NCI-H524 (cell line): ENCODE measurements at places on chromosomes 2 and 18.

DNA sequence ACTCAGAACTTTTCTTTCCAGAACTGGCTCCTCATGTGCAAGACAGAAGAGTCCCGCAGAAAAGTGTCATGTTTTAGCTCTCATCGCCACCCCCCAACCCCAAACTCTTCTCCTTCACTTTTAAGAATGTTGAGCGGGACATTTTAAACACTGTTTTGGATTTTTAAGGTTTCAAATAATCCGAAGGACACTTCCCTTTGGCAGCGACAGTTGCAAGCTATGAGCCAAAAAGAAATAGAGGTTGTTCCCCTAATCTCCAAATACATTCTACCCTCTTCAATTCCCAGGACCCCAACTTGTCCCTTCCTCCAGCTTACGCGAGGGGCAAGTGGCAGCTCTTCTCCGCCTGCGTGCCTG, 678 bp upstream of the UBE2E3 start:
- no peak for DNase-seq

DNA sequence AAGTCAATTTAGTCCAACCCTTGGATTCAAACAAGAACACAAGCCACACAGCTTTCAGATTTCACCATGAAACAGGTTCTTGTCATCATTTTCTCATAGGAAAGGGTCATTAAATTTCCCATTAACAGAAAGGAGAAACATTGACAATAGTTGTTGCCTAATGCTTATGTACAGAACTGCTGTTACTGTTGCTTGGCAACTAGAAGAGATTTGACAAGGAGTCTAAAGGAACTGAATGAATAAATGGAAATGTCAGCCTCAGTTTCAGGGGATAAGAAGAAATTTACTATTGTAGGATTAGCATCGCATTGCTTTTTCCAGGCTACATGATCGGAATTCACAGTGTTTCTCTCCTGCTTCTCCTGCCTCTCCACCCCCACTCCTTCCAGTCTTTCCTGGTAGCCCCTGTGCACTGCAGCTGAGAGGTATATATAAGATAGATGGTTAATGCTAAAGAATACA, 90.3 kb downstream of the SPATS2L start:
- no peak for DNase-seq

DNA sequence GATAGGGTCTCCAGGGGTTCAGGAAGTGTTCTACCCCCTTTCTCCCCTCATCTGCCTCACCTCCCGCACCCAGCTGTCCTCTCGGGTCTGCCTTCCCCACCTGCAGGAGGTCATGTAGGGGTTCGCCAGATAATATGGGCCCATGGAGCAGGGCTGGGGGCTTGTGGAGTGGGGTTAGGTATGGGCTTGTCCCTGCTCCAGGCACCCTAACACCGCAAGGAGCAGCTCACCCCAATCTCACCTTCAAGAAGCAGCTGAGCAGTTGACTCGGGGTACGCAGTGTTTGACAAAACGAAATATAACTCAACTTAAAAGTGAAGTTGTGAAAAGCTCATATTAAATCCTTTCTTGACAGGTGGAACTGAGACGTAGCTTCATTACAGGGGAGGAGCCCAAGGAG, 99.6 kb downstream of the CTIF start:
- no peak for DNase-seq

- DNase-seq, result peak; percentile 30
These were observed 635 bp upstream of the ADRA2B start for GRCh38 chr2:96116879-96117533.

GRCh38 chr2:66428986-66429612, 5.8 kb upstream of the MEIS1 start:
- DNase-seq, result peak; percentile 73

DNA sequence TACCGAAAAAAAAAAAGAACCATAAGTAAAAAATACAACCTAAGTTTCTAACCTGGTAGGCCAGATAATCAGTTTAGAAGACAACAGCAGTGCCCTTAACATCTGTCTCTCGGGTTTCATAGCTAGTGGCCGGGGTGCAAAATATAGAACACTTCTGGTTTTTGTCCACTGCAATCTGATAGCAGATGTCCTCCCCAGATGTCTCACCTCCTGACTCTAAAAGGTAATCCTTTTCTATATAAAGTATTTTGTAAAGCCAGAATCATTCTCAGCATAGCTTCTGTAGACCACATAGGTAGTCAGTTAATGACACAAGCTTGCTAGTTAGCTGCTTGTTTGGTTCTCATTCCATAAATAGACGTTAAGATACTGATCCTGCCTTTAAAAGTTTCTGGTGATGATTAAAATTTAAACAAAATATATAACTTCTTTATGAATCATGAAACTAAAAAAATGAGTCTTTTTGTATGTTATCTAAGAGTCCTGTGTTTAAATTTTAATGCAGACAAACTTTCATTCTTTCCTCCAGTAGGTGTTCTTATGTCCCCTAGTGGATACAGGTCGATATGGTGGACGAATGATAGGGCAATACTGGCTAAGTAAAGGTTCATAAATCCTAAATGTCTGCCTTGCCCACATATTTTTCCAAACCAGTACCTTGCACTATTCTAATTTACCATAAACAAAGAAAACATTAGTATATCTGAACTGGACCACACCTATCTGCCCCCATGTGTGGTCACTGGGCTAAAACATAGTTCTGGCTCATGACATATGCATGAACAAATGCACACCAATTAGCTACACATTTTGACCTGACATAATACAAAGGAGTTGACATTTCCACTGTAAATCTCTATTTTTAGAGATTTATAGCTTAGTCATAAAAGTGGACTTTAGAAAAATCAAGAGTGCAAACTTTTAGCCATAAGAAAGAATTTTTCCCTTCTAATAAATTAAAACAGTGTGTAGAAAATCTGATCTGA, 171.0 kb downstream of the SRBD1 start:
- peak; percentile 58 for DNase-seq

DNA sequence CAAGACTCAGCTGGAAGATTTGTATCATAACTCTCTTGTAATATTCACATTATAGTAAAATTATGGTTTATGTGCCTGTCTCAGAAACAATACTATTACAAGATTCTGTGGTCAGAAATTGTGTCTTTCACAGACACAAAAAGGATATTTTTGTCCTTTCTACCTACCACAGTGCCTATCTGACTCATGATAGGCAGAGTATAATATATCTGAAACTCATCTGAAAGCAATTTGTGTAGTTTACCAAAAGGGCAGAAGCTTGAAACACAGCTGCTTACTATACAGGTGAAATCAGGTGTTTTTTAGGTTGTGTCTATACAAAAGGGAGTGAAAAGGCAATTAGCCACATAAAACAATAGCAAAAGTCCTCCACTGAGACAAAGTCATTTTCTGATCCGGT, 10.9 kb downstream of the TMEM200C start:
- DNase-seq, result no peak

- DNase-seq, result no peak
These were observed 237.5 kb upstream of the SP5 start for GRCh38 chr2:170477630-170478029.

GRCh38 chr18:12891561-12891960, 7.5 kb upstream of the PTPN2 start:
- DNase-seq, result no peak

- DNase-seq, result no peak
These were observed 284.4 kb downstream of the SOX11 start for GRCh38 chr2:5976531-5977065.

DNA sequence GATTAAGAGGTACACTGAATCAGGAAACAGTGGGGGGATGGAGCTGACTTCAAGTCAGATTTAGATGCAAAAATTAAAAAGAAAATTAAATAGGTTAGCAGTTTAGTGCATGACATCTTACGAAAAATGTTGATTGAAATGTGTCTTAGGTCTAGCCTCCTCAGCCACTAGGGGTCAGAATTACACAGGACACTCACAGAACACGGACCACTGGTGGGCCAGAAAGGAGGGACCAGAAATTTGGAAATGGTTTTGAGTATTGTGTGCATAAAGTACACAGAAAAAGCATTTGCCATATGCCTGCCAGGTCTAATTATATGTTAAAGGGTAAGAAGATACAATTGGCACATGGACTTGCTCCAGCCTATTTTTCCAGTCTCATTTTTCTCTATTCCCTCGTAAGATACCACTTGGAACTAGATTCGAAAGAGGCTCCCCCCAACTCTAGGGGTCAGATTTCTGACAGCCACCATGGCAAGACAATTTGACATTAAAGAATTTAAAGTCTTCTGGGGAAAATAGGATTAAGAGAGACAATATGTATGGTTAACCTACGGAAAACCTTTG, 550.2 kb upstream of the SETBP1 start:
- peak; percentile 71 for DNase-seq

GRCh38 chr2:23138701-23139100, 246.3 kb upstream of the KLHL29 start:
- no peak for DNase-seq

DNA sequence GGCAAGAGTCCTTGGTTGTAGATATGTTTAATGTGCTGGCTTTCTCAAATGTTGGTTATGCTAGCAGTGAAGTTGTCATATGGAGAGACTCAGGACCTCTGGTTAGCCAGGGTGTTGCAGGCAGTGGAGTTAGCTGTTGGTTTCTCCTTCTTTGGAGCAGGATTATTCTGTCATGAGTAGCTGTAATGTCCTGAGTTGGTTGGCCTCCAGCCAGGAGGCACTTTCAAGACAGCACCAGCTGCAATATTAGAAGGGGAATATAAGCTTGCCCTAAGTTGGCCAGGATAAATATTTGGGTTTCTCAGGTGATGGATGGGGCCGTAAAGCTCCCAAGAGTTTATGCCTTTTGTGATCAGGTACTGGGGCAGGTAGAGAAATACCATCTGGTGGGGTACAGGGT, 65.5 kb downstream of the MSTN start:
- no peak for DNase-seq

GRCh38 chr2:222424276-222424728, at the start of gene SGPP2:
Gene SGPP2 (plus strand): TSS chr2:222424543. CDS start chr2:222424603, 60 bp downstream.
- DNase-seq, result no peak

DNA sequence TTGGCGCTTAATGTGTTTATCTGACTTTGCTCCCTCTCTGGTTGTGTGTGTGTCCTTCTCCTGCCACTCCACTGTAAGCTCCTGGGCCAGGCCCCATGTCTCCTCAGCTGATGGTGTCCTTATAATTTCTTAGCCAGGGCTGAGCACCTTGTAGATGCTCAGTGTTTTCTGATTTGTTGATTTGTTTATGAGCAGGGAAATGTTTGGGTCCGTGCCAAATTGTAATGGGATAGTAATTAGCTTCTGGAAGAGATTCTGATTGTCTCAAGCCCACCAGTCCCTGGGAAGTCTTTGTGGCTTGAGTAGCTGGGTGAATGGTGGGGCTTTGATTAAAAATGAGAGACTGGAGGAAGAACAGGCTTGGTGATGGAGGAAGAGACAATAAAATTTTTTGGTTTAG, 270.5 kb downstream of the MYCN start:
- DNase-seq, result no peak

DNA sequence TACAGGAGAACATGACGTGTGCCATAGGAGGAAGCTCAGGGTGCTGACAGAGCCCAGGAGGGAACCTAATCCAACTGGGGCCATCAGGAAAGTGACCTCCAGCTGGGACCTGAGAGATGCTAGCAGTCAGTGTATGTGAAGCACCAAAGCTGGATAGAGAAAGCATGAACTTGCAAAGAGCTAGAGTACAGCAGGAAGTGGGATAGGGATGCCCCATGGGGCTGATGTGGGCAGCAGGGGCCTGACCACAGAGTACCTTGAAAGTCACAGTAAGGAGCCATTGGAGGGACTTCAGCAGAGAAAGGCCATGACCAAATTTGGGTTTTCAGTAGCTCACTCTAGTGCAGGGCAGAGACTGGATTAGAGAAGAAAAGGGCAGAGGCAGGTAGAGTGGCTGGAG, 91.6 kb upstream of the TTC39C start:
- no peak for DNase-seq

DNA sequence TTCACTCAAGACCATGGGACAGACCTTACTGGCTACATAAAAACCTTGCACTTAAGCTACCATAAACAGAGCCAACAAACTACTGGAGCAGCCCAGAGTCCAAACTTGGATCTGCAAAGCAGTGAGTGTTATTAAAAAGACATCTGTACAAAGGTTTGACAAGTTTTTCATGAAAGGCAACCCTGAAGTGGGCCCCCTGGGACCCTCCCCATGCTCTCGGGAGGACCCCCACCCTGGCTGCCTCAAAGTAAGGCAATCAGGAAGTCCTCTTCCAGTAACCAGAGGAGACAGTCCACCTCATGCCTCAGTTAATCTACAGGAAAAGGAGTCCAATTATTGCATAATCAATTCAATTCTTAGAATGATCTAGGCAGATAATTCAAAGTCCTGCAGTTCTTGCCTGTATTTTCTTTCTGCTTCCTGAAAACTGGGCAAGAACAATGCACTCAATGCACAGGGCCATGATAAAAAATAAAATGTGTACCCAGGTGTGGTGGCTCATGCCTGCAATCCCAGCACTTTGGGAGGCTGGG, 69.7 kb downstream of the TBC1D8 start:
- no peak for DNase-seq

- no peak for DNase-seq
These were observed 203.3 kb downstream of the LRP1B start for GRCh38 chr2:141927536-141927935.

DNA sequence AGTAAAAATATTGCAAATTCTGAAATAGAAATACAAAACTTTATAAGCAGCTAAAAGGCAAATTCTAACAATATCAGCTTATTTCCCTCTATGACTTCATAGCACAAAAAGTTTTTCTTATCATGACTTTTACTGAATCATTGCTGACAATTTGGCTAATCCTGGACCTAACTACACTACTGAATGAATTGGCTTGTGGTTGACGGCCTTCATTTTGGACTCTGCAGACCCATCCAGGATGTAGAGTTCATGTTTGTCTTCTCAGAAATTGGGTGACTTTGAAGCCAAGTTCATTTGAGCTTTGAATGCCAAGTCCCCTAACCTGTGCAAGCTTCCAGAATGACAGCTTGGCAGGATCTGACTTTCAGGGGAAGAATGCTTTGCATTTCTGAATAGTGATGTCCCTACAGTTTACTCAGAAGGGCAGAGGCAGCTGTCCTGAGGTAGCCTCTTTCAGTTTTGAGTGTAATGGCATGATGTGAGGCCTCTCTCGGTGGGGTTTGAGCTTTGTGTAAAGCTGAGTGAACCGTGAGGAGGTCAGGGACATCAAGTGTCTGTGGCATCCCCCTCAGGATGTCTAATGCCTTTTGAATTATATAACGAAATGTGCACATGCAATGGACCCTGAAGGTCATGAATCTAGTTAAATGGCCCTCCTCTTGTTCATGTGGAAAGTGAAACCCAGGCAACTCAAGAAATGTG, 48.0 kb downstream of the EFEMP1 start:
- no peak for DNase-seq

- no peak for DNase-seq
These were observed 549.0 kb upstream of the PKDCC start for GRCh38 chr2:41498781-41499180.

DNA sequence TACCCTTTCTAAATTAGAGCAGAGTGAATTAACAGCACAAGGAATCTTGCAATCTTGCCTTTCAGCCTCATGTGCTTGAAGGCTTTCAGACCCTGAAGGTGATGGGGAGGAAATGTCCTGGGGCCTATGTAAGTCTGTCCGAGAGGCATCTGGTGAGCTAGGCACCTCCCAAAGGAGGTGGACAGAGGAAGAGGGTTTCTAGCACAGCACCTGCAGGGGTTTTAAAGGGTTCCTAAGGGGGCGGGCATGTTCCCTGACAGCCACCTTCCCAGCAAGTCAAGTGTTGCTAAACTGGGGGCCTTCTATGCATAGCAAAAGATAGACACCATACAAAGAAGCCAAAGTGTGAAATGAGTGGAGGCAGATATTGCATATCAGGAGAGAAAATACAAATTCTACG, 88.5 kb downstream of the CDH2 start:
- DNase-seq, result no peak
